ENCODE measurements at places on chromosomes 3 and 15.

GRCh38 chr15:81336568-81336967, 12.6 kb upstream of the STARD5 start:
- DNase-seq, result no peak

GRCh38 chr15:53530761-53531160, 228.7 kb downstream of the WDR72 start:
- no peak for DNase-seq

- no peak for DNase-seq
Measured at GRCh38 chr3:159007331-159007730, 205.5 kb downstream of the MFSD1 start.

DNA sequence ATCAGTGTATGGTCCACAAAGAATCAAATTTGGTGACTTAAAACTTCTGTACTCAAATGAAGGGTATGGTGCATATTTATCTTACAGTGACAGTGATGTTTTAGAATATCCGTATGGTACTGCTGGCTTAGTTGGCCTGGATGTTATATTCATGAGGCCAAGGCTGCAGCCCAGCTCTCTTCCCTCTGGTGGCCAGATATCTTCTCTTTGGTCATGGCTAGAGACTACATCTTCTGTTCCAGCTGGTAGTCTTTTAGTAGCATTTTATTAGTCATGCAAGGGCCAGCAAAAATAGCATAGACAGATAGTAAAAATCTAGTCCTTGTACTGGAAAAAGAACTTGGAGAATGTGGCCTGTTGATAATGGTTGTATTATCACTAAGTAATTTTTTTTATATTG, 124.0 kb upstream of the ROPN1 start:
- no peak for DNase-seq

DNA sequence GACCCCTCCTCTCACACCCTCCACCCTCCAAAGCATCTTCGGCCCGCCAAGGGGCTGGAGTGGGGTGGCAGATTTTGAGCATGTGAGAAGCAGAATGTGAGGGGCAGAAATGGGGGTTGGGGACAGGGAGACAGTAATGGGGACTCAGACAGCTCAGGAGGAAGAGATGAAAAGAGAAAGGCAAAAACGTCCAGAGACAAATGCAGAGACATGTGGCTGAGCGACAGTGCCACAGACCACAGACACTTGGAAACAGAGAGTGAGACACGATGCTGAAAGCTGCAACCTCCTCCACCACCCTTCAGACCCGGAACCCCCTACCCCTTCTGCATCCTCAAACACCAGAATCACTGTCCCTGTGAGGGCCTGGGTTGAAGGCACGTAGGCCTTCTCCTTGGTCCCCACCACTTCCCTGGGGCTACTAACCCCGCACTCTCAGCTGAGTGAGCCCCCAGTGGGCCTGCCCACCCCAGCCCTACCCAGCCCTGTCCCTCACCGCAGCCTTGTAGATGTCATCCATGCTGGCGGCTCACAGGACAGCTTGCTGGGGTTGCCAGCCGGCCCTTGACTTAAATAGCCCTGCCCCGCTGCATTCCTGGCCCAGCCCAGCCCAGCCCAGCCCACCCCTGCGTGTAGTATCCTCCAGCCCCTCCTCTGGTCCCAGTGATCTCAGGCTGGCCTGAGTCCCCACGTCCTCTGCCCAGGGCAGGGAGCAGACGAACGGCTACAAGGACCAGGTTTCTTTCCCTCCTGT, at the start of gene TNNC1:
TNNC1 (minus strand) TSS at position 546 of the 754 bp plus-strand sequence; CDS start at position 520, 26 bp downstream.
- DNase-seq, result no peak

GRCh38 chr3:43379343-43379742, 93.0 kb downstream of the SNRK start:
- no peak for DNase-seq

- no peak for DNase-seq
Measured at GRCh38 chr3:148884261-148884660, 19.2 kb downstream of the CPA3 start.

- no peak for DNase-seq
Measured at GRCh38 chr3:107992976-107993684, 97.7 kb downstream of the CD47 start.

- DNase-seq, result no peak
Measured at GRCh38 chr3:67986706-67987105, 332.3 kb upstream of the SUCLG2 start.

- DNase-seq, result no peak
Measured at GRCh38 chr3:16359331-16359730, 94.3 kb downstream of the OXNAD1 start.

GRCh38 chr3:50604628-50605588, 6.7 kb downstream of the CISH start:
- DNase-seq, result no peak

DNA sequence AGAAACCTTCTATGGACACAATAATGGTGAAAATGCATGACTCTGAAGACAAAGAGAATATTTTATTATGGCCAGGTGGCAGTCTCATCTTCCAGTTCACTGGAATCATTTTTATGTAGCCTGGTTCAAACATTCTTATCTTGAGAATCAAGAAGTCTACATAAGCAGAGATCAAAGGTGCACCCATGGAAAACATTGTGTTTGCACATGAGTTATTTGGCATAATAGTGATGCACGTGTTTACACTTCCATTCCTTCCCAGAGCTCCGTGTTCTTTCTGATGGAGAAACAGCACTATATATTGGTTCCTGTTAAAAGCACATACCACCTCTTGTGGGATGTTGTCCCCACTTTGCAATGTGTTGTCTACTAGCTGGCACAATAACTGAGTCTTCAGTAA, 572.2 kb downstream of the GRM7 start:
- no peak for DNase-seq

GRCh38 chr15:75694241-75695182, 18.1 kb downstream of the CSPG4 start:
- no peak for DNase-seq

DNA sequence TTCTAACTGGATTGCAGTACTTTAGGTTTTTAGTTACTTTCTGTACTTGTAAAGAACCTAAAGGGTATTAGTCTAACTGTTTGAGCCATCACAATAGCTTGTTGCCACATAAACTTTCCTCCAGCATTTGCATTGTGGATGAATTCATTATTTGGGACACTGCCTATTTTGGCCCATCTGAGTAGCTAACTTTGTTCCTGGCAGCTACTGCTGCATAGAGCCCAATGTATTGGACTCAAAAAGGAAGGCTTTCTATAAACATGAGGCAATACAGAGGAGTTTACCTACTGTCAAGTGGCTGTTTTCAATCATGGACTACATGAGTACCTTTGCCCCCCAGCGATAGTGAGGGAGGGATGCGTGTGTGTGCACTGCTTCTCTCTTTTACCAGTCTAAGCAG, 1.9 kb downstream of the ROBO2 start:
- no peak for DNase-seq

GRCh38 chr3:149599236-149599635, 58.6 kb downstream of the WWTR1 start:
- DNase-seq, result no peak

GRCh38 chr3:39062180-39062579, 10.4 kb downstream of the WDR48 start:
- no peak for DNase-seq

DNA sequence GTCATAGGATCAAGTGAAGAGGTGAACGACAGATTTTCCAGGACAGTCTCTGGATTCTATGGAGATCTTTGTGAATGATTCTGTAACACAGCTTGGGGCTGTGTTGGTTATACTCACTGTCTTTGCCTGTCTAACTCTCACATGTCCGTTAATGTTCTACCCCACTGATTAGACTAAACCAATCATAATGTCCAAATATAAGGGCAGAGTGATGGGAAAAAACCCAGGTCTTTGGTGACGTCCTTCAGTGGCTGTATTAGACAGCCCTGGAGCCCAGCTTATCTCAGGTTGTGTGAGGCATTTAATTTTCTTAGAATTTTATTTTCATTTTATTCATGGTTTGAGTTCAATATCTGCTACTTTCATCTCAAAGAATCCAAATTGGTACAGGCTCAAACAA, 59.3 kb upstream of the TRA2B start:
- DNase-seq, result no peak

- DNase-seq, result no peak
Measured at GRCh38 chr3:11162401-11163345, 8.4 kb downstream of the HRH1 start.

DNA sequence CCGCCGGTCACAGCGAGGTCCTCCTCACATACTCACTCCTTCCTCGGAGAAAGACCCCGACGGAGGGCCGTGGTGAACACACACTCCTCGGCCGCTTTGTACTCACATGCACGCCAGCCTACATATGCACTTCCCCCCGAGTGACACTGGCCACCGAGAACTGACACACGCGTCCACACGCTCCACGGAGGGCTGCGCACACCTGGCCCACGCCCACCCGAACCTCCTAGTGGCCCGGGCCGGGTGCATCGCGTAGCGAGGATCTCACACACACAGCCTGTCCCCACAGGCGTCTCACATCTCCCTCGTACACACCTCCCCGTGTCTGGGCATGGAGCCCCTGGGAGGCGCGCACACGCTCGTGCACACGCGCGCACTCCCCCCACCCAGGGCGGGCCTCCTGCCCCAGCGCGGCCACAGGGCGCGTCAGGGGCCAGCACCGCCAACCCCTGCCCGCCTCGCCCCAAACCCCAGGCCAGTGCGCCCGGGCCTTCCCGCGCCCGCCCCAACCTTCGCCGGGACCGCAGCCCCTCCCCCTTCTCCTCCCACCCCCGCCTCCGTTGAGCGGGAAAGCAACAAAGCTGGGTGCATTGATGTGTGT, 411 bp upstream of the C3orf70 start:
- no peak for DNase-seq

DNA sequence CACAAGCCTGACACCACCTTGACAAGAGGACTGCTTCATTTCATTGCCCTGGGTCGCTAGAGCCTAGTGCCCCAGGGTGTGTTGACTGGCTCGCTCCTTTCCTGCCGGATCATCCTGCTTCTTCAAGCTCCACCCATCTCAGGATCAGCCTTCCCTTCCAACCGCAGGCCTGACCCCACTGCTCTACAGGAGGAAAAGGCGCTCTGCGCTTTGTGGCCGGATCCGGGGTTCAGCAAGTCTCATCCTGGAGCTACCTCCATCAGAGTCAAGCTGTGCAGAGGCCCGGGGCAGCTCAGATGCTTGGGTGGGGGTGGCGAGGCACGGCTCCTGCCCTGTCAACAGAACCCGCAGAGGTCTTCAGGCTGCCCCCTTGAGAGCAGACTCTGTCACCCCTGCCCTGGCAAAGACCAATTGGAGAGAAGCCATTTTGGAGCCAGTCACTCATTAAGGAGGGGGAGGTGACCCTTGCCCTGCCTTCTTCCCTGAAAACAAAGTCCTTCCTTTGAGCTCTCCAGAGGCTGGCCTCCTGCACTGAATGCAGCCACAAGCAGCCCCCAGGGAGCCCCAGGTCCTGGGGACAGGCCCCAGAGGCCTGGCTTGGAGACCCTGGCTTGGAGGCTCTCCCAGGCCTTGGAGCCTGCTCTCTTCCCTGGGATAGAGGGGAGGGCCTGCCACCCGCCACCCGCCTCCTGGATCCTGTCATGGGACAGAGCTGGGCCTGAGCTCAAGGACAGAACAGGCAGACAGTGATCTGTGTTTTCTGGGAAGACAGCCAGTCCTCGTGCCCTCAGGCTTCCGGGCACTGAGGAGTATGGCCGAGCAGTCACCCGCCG, 80.3 kb downstream of the CPN2 start:
- no peak for DNase-seq

- DNase-seq, result no peak
Measured at GRCh38 chr3:190076601-190077394, 43.9 kb downstream of the P3H2 start.

DNA sequence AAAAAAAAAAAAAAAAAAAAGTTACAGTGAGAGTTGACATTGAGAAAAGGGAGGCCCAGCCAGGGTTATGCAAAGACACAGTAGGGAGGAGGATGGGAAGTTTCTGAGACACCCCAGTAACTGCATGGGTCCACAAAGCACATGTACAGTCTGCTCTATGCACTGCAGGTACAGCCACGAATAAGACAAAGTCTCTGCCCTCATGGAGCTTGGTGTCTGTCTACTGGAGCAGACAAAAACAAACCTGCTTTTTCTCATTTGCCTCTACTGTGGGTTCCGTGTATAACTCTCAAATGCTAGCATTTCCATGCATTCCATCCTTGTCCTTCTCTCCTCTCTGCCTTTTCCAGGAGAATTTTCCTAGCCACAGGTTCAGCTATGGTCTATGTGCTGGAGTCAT, 107.4 kb downstream of the UBE3A start:
- DNase-seq, result no peak

GRCh38 chr3:13853978-13854296, 25.9 kb downstream of the WNT7A start:
- no peak for DNase-seq

DNA sequence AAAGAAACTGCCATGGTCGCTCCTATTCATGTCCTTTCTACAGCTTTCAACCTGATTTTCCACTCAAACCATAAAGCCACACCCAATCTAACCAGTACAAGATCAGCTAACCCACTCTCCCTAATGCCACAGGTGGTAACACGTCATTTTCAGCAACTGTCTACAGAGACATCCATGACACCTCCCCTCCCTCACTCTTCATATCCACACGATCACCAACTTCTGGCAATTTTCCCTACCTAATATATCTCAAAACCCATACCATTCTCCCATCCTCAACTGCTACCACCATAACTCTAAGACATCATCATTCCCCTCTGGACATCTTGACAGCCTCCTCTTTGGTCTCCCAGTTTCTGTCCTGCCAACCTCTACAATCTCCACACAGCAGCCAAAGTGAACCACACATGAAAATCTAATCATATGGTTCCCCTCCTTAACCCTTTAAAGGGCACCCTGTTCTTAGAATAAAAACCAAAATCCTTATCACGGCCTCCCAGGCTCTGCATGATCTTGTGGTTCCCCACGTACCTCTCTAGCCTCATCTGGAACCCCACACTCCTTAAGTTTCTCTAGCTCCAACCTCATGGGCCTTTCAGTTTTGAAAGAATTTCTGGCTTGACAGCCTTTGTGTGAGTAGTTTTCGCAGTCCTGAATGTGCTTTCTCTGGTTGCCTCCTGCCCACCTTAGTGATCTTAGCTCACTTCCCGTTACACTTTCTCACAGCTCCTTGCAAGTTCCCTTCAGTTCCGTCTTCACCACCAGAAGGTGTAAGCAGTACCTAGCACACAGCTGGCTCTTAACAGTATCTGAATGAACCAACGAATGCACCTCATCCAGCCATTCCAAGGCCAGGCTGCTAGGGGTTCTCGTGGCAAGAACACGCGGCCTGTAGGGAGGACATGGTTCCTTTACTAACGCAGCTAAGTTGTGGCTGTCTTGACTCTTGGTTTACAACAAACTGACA, 33.4 kb downstream of the SPINK8 start:
- no peak for DNase-seq

DNA sequence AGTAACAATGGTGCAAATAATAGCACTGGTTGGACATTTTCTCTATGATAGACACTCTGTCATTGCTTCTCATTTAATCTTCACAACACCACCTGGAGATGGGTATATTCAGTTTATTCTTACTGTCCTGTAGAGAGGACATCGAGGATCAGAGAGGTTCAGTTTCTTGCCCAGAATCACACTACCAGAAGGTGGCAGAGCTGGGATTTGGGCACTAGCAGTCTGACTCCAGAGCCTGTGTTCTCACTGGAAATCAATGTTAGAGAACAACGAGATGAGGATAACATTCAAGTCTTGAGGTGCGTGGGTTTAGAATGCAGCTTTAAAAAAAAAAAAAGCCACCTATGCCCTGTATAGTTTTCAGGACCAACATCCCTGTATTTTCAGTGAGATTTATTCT, 127.8 kb downstream of the SYNPR start:
- no peak for DNase-seq
